ENCODE measurements at places on chromosomes 11 and 22. TPM values are rescaled to one million over a fixed set of nuclear protein-coding genes. Genes with fewer than 3 reads are reported as not detected.

The SPI1 gene
- total RNA-seq, result 19.3 TPM

The SLC37A2 gene
- 3.4 TPM for total RNA-seq

The WNT7B gene
- total RNA-seq, result not detected

The SCO2 gene
- not detected for total RNA-seq

The OR51A4 gene
- total RNA-seq, result not detected

The MRGPRX4 gene
- not detected for total RNA-seq

The RTCB gene
- 61.0 TPM for total RNA-seq

The MMP13 gene
- total RNA-seq, result not detected

The IFITM10 gene
- total RNA-seq, result 0.36 TPM

The ST14 gene
- 1.8 TPM for total RNA-seq

The TENM4 gene
- total RNA-seq, result 14.6 TPM

The GGTLC3 gene
- not detected for total RNA-seq

The CDC42EP1 gene
- total RNA-seq, result 26.1 TPM

The PTS gene
- 38.5 TPM for total RNA-seq

The IGSF22 gene
- total RNA-seq, result not detected

The MOGAT2 gene
- 0.36 TPM for total RNA-seq

The OR10A3 gene
- not detected for total RNA-seq

The TXNRD2 gene
- 16.3 TPM for total RNA-seq

The SMTNL1 gene
- total RNA-seq, result not detected

The ADORA2A gene
- 5.3 TPM for total RNA-seq

The PDGFB gene
- total RNA-seq, result 9.6 TPM

The TRPM5 gene
- not detected for total RNA-seq

The KBTBD4 gene
- total RNA-seq, result 29.9 TPM

The FIBIN gene
- total RNA-seq, result 29.1 TPM

The FDXACB1 gene
- 1.5 TPM for total RNA-seq

The DDX25 gene
- 0.14 TPM for total RNA-seq

The ESAM gene
- 9.7 TPM for total RNA-seq

The ELMOD1 gene
- total RNA-seq, result 0.14 TPM

The RIMBP3C gene
- 0.14 TPM for total RNA-seq

The TRIM49 gene
- total RNA-seq, result not detected

The BAIAP2L2 gene
- total RNA-seq, result 0.28 TPM

The MS4A3 gene
- total RNA-seq, result not detected

The TOB2 gene
- 29.6 TPM for total RNA-seq

The EXT2 gene
- 46.3 TPM for total RNA-seq

The APOBEC3B gene
- total RNA-seq, result 3.1 TPM

The CALCA gene
- 0.36 TPM for total RNA-seq

The LRRC55 gene
- 1.4 TPM for total RNA-seq

The NELL1 gene
- 0.55 TPM for total RNA-seq

The DDB1 gene
- 108 TPM for total RNA-seq

The CCDC87 gene
- total RNA-seq, result 0.14 TPM

The PHETA2 gene
- 16.6 TPM for total RNA-seq

The MIAT gene
- 1.2 TPM for total RNA-seq

The ANO5 gene
- total RNA-seq, result 16.8 TPM

The PLAAT5 gene
- 2.5 TPM for total RNA-seq

The SLC22A6 gene
- total RNA-seq, result not detected

The KCNK4 gene
- total RNA-seq, result not detected

The LARGE1 gene
- total RNA-seq, result 74.2 TPM

The ADAMTS8 gene
- 11.9 TPM for total RNA-seq
